ENCODE measurements at places on chromosomes 2 and 18.

DNA sequence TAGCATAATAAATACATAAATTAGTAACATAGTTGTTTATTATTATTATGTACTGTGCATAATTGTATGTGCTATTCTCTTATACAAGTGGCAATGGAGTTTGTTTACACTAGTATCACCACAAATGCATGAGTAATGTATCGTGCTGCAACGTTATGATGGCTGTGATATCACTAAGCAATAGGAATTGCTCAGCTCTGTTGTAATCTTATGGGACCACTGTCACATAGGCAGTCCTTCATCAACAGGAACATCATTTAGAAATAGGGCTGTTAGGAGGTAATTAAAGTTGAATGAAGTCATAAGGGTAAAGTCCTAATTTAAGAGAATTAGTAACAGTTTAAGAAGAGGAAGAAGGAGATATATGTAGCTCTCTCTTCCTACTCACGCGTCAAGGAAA lies 33.8 kb downstream of the TEX51 start:
- no peak for DNase-seq

DNA sequence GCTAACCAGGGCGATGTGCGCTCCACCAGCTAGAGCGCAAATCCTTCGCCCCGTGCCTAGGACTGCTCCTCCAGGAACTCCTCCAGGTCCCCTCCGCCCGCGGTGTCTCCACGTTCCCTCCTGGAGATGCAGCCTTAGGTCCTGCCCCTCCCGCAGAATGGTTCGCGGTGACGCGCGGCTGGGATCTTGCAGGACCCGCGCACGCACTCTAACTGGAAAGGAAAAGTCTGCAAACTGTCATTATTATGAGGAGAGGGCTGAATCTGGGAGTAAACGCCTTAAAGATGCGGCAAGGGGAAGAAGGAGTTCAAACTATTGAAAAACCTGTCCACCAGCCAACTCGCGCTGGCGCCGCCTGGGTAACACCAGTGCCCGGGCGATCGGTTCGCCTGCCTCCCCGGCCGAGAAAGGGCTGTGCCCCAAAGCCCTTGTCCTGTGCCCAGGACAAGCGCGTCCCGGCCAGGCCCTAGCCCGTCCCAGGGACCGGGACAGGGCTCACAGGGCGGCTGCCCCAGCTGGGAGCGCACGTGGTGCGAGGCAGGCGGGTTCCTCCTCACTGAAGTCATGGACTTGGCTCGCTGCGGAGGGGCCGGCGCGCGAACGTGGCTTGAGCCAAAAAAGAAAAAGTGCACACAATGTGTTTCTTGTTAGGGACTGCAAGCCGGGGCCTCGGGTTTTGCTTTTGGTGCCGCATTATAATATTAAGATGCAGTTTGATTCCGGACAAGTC lies 5.5 kb upstream of the ID2 start:
- peak; percentile 71 for DNase-seq

- no peak for DNase-seq
Measured at GRCh38 chr2:45605116-45605515, 6.0 kb downstream of the SRBD1 start.

- DNase-seq: no peak
Measured at GRCh38 chr2:96950381-96951124, 35.8 kb downstream of the FAM178B start.

DNA sequence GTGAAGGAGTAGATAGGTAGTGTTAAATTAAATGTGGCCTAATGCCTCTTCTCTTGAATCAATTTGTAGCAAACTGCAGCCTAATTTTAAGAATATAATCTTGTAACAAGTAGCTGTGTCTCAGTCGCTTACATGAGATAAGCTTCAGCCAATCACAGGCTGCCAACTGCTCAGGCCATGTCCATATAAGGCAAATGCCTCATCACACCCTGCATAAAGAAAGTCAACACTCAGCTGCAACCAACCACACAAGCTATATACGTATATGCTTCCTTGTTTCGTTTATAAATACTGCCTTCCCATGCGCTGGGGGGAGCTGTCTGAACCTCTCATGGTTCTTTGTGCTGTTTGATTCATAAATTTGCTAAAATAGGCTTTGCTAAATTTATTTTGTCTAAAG lies 476.3 kb downstream of the TRIB2 start:
- no peak for DNase-seq

- DNase-seq: no peak
Measured at GRCh38 chr2:218368150-218368528, 11.5 kb downstream of the CATIP start.

- no peak for DNase-seq
Measured at GRCh38 chr2:63058144-63058920, 7.7 kb downstream of the OTX1 start.

GRCh38 chr2:46010925-46011490 lies 286.2 kb upstream of the EPAS1 start:
- DNase-seq: no peak

GRCh38 chr2:156158808-156159207 lies 173.7 kb downstream of the NR4A2 start:
- no peak for DNase-seq

DNA sequence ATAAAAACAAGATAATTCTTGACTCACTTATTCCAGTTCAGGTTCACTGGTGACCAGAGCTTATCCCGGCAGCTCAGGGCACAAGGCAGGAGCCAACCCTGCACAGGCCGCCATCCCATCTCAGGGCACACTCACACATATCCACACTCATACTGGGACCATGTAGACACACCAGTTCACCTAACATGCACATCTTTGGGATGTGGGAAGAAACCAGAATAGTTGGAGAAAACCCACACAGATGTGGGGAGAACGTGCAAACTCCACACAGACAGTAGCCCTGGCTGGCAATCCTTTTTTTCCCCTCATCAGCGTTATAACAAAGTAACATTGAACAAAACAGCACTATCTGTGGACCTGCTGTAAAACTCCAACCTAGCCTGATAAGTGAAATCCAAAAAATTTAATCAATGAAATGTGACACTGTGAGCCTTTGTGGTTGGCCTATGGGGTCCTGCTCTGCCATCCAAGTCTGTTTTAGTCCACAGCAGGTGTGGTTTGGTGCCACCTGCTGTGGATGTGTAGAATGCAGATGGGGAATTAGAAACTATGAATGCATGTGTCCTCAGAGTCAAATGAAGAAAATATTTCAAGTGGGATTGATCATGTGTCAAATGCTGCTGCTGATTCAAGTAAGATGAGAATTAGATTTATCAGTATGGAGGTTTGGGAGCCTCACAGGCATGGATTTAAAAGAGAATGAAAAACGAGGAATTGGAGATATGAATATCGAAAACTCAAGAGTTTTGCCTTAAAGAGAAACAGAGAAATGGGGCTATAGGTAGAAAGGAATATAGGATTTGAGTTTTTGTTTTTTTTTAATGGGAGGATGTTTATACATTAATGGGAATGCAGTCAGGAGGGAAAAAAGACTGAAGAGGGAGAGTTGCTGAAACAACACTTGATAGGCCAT lies 47.0 kb downstream of the UGP2 start:
- no peak for DNase-seq

DNA sequence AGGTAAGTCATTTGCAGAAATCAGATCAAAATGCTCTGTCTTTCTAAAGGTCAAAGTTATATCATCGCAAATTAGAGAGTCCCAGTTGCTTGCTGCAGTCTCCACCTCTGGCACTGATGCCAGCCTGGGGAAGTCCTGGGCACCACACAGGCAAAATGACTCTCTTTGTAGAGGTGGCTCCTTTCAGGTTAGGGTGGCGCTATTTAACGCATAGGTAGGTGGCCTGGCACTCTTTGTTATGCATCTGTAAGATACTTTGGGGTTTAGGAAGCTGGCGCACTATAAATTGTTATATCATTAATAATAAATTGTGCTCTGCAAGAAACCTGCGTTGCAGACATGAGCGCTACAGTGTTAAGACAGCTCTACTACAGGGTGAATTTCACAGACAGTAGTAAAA lies 268.5 kb downstream of the ICOS start:
- DNase-seq: no peak

DNA sequence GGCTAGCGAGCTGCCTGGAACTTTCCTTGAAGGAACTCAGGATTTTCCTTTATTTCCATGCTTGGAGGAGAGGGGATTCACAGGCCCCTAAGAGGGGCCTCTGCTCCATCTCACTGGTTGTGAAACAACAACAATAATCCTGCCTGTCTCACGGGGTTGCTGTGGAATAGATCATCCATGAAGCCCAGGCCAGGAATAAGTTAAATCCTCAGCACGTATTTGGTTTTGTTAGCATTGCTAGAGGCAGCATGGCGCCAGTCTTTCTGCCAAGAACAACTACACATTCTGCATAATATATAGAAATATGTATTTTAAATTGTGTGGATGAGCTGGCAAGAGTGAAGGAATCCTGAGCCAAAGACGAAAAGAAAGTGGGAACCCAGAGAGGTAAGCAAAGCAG lies 80.8 kb upstream of the L3MBTL4 start:
- DNase-seq: no peak

DNA sequence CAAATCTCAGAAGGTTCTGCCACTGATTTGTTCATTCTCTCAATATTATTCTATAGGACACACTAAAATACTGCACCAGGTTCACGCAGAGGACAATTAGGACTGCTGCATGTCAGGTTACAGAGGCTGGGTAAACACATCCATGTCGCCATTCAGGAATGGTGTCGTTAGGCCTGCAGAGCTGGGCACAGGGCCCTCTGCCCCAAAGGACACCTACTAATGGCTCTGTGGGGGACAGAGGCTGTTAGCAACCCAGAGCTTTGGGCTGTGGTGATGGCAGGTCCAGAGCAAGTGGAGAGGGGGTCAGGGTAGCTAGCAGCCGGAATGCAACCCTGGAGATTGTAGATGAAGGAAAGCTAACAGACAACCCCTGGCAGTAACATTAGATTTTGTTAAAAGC lies 115.9 kb downstream of the TTC32 start:
- DNase-seq: no peak

DNA sequence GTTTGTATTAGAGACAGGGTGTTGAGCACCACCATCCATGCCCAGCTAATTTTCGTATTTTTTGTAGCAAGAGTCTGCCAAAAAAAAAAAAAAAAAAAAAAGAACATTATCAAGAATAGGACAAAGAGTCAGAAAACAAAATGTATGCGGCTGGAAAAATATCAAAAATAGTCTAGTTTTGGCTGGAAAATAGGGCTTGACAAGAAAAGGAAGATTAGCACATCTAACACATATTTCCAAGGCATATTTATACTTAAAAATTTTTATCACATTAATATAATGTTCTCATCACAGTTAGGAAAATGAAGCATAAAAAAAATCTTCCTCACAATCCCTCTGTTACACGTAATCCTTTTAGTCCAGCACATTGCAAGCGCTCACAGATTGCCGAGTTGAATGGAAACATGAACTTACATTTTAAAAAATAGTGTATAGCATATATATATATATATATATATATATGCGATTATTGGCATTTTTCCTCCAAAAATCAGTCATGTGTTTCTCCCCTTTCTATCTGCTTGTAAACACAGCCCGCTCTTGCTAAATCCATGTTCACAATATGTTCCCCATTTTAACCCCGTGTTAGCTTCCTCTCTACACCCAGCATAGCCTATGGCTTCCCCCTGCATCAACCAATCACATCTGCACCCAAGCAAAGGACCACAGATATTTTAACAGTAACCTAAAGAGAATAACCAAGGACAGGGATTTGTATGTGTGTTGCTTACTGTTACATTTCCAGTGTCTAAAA lies 183.0 kb downstream of the AFF3 start:
- DNase-seq: no peak

DNA sequence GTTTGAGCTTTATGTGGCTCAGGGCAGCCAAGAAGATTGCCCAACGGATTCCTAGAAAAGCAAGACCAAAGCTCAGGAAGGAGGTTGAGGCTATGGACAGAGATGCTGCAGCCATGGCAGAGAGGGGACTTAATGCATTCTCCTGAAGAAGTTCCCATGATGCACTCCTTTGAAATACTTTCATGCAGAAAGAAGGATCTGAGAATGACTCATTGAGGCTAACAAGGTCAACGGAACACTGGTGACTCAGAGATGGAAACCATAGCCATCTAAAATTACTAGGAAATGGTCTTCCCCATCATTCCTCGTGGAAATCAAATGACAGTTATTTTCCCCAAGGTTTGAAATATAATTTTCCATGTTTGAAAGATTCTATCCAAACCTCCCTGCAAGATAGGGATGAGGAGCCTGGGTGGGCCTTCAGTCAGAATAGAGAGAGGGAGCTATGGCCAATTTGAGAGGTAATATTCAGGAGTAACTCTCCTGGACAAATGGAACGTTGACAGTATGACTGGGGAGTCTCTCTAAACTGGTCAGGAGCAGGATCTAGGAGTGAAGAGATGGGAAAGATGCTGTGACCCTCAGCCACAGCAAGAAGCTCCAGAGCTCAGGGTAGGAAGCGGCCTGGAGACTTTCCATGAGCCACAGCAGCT lies 63.0 kb downstream of the REEP1 start:
- no peak for DNase-seq

GRCh38 chr2:118505436-118505835 lies 342.0 kb downstream of the EN1 start:
- DNase-seq: no peak

GRCh38 chr2:187462839-187463238 lies 14.8 kb upstream of the CALCRL start:
- no peak for DNase-seq

DNA sequence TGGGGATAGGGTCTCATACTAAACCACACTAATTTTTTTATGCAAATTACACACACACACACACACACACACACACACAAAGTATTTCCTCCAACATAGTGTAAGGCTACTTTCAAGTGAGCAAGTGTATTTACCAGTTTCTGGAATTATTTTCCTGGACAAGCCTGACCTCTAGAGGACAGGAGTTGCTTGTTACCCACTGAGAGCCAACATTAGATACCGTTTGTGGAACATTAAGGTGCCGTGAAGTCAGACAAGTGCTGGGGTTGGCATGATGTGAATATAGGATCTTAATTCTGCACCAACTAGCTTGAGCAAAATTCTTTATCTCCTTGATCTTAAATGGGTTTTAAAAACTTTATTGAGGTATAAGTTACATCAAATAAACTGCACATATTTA lies 39.3 kb upstream of the SERPINB2 start:
- peak; percentile 23 for DNase-seq

DNA sequence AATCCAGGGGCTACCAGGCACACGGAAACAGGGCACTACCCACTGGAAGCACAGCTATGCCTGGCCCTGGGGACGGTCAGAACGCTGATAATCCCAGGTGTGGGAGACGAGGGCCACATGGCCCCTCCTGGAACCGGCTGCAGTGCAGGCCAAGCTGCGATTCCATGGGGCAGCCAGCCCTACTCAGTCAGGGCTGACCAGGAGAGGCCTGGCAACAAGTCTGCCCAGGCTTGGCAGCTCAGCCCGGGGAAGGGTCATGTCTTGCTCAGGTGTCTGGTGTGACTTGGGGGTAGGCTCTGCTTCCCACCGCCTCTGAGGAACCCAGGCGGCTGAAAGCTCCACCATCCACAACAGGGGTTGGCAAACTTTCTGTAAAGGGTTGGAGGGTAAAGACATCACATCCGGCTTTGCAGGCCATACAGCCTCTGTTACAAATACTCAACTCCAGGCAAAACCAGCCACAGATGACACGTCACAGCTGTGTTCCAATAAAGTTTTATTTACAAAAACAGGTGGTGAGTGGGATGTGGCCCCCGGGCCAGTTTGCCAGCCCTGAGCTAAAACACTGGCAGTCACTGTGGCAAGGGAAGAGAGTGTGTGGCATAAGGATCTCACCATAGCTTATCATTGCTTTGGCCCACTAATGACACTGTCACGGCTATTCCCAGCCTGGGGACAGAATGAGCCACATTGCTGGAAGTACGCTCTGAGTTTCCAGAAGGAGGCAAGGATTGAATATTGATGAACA lies 85.2 kb downstream of the NDUFA10 start:
- no peak for DNase-seq

GRCh38 chr2:141001750-141002149 lies 1129.1 kb downstream of the LRP1B start:
- DNase-seq: no peak

GRCh38 chr2:58137221-58137620 lies 90.6 kb downstream of the VRK2 start:
- peak; percentile 15 for DNase-seq
